ENCODE measurements at places on chromosomes 1 and 21.

DNA sequence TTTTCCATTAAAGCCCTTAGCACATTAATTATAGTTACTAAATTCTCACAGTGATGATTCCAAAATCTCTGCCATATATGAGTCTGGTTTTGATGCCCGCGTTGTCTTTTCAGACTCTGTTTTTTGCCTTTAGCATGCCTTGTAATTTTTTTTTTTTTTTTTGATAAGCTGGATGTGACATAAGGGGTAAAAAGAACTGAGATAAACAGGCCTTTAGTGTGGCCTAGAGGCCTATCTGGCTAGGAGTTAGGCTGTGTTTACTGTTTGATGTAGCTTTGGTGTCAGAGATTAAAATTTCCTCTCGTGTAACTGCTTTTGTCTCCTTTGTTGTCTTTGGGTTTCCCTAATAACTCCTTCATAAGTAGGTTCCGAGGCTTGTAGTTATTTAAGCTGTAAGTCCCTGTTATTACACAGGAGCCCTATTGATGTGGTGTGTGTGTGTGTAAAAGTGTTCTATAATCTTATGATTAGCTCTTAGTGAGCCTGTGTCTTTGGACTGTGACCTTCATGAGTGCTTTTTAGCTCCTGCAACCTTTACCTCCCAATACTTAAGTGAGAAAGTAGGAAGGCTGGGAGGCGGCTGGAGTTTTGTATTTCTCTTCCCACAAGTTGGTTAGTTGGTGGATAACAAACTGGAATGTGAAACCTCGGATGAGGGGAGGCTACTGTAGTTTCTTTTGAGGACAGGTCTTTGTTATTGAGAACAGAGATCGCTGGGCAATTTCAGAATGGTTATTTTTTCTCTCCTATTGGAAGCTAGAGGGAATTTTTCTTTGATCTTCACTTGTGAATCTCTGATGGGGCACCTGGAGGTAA lies 19.3 kb downstream of the HS2ST1 start:
- DNase-seq, result no peak

DNA sequence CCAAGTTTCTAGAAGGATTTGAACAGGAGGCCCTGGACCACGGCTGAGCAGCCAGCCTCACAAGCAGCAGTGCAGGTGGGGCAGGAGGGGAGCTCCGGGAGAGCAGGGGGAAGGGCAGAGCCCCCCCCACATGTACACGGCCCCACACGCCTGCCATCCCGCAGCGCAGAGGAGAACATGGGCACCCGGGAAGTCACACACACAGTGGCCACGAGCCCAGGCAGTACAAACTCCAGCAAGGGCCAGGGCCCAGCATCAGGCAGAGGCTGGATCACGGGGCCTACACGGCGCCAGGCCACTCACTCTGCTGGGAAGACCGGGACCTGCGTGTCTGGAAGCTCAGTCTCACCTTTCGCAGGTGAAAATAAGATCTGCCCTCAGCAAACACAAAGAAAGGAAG lies 5.2 kb downstream of the SUMO3 start:
- DNase-seq, result no peak

DNA sequence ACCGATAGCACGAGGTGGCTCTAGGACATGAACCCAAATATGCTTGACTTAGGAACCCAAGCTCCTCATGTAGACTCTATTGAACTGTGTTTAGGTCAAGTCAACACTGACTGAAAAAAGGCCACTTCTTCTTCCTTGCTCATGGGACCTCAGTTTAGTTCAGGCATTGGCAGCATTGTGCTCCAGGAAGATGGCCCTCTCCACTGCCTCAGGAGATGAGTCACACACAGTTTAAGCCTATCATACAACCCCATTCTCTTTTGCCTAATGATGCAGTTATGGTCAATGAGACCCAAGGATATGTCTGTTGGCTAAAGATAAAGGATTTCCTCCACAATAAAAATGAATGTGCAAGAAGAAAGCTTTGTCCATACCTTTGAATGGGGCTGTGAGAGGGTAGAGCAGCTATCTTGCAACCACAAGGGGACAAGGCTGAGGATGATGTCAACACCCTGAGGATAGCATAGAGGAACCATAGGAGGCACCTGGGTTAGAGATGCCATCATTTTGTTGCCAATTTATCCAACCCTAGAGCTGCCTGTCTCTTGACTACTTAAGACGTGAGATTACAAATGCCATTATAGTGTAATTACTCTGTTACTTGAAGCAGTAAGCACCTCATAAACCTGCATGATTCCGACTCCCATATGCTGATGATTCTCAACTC lies 3.0 kb upstream of the TRIM63 start:
- no peak for DNase-seq

DNA sequence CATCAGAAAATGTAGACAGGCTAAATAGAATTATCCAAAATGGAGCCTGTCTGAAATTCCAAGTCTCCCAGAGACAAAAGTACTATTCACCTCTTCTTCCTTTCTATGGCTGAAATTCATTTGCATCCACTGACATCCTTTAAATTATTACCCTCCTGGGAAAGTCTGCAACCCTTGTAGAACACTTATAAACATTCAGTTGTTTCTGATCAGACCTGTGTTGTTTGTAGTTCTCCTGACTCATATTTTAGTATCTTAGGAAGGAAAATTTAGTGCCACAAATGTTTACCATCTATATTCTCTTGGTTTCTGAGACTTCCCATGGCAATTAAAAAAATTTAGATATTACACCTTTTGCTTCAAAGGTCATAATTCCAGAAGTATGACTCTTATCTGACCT lies 69.6 kb upstream of the C1orf105 start:
- no peak for DNase-seq

DNA sequence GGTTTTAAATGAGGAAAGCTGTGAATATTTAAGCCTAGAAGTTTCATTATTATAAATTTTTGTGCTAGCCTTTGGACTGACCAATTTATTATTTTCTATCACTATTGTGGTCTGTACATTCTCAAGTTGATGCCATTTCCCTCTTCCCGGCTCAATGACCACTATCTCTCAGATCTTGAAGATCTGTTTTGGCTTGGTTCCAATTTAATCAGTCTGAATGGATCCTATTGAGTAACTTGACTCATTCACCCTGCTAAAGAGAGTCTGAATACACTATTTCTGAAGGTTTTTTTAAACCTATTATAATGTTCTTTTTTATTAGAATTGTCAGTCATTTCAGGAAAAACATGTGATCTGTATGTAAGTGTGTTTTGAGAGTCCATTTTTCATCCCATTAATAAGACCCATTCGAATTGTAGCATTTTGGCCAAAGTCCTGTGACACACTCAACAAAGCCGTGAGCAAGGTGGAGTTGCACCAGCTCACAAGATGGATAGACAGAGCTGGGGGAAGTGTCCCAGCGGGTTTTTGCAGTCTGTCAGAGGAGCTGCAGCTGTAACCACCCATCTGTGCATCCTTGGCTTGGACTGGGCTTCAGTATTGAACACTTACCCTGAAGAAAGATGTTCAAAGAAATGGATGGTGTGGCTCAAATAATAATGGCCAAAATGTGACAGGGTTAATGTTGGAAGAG lies 145.6 kb downstream of the NFIA start:
- no peak for DNase-seq

- DNase-seq, result no peak
Measured at GRCh38 chr1:119294199-119294598, 74.4 kb upstream of the HAO2 start.

DNA sequence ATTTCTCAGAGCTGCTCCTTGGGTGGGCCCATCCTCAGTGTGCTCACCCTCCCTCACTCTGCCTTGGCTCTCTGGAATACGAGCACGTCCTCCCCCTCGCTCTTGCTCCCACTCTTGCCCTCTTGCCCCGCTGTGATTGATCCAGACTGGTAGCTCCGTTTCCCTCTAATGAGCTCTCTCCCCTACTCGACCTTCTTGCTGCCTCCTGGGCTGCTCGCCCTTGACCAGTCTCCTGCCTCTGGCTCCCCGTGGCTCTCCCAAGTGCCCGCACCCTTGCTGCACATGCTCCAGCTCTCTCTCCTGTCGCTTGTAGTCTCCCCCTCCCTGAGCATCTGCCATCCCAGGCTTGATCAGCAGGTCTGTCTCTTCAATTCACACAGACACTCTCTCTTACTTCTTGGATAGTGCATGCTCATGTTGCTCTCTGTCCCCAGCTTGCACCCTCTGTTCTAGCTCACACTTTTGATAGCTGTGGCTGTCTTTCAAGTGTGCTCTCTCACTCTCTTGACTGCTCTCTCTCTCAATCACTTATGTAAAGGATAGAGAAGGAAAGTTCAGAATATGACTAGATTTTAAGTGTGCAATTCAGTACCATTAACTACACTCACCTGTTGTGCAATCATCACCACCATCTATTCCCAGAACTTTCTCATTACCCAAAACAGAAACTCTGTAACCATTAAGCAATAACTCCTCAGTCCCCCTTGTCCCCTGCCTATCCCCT lies 51.1 kb downstream of the PHC2 start:
- no peak for DNase-seq

GRCh38 chr1:231934797-231935196 lies 308.2 kb downstream of the DISC1 start:
- DNase-seq, result no peak

GRCh38 chr1:154848983-154849382 lies 21.1 kb downstream of the KCNN3 start:
- DNase-seq, result no peak

GRCh38 chr1:239237912-239238311 lies 148.5 kb upstream of the CHRM3 start:
- no peak for DNase-seq

- DNase-seq, result no peak
Measured at GRCh38 chr1:23196627-23197328, 20.5 kb downstream of the HTR1D start.

GRCh38 chr1:40014812-40015594 lies 25.5 kb upstream of the CAP1 start:
- no peak for DNase-seq

DNA sequence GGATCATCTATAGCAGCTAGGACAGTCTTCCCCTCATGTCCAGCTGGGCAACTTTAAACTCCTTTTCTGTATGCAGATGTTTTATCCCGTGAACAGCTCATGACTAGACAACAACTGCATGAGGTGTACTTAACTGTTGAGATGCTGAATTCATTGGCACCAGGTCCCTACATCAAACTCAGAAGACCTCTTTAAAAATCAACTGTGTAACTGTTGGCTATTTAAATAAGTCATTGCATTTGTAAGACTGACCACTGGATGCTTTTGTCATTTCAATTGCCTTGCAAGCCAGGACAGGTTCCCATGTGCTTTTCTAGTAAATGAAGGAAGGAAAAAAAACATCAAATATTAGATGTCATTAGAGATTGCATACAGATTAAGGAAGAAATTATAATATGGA lies 28.3 kb upstream of the GORAB start:
- DNase-seq, result no peak

- DNase-seq, result no peak
Measured at GRCh38 chr1:43908858-43909257, 24.7 kb upstream of the ARTN start.

GRCh38 chr1:20409971-20410370 lies 76.0 kb downstream of the CAMK2N1 start:
- DNase-seq, result no peak

- peak; percentile 46 for DNase-seq
Measured at GRCh38 chr1:19799230-19800075, at the start of gene TMCO4. TMCO4 (minus strand) TSS chr1:19799916; CDS start chr1:19780758, 19,158 bp downstream.

- no peak for DNase-seq
Measured at GRCh38 chr1:100387209-100387608, 34.9 kb downstream of the CDC14A start.

DNA sequence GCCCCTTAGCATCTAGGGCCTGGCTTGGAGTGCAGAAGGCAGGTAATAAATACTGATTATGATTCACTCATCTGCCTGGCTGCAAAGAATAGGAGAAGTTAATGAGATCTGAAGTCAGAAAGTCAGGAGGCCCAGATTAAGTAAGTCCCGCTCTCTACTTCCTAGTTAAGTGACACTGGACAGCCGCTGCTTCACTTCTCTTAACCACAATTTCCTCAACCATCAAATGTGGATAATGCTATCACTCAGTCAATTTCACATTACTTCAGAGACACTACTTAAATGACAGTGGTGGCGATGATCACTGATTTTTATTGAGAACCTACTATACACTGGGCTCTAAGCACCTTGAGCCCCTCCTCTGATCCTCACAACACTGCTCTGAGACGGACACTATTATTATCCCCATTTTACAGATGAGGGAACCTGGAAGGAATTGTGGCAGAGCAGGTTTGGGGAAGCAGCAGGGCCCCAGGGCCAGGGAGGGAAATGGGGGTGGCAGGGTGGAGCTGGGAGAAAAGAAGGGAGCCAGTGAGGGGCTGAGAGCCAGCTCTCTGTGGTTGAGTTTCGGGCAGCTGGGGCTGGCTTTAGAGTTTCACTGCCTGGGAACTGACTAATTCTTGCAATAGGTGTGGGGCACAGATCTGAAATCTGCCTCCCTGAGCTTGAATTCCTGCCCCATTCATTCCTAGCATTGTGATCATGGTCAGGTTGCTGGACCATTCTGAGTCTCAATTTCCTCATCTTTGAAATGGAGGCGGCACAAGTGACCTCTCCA lies 2.4 kb upstream of the E2F2 start:
- DNase-seq, result no peak

GRCh38 chr1:108043707-108044106 lies 78.7 kb upstream of the VAV3 start:
- DNase-seq, result no peak

DNA sequence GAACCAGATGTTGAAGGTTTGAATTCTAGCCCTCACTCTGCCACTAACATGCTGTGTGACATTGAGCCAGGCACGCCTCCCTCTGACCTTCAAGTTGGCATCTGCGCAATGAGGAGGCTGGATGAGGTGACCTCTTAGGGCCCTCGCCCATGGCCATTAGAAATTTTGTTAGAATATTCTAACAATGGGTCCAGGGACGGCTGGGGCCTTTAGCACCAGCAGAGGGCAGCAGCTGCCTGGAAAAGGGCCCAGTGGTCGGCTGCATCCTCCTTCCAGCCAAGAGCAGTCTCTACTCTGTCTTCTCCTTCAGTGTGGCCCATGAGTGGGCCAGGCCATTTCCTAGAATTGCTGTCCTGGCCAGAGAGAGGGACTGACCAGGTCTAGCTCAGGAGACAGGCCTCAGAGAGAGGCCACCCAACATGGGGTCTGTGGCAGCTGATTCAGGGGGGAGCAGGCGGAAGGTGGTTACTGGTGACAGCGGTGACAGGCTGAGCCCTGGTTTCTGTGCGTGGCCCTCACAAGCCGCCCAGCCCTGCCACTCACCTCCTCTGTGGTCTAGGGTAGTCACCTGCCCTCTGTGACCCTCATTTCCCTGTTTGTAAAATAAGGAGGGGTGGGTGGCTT lies 101.3 kb upstream of the ACTL8 start:
- no peak for DNase-seq

DNA sequence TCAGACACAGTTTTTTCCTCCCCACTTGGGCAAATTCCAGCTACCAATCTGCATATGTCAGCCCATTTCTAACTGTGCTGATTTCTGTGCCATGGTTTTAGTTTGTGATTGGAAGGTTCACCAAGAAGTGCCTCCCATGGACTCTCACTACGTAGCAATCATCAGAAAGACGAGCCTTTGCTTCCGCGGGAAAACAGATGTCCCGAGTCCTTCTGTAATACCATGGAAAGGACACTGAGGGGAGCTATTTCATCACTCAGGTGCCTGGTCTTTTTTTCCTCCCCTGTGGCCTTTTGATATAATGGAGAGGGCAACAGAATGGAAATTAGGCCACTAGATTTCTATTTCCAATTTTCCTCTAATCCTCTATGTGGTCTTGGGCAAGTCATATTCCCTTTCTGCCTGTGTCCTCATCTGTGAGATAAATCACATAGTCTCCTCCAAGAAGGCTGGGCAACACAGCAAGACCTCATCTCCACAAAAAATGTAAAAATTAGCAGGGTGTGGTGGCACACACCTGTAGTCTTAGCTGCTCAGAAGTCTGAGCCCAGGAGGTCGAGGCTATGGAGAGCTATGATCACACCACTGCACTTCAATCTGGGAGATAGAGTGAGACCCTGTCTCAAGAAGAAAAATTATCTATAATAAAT lies 24.8 kb downstream of the LEMD1 start:
- DNase-seq, result no peak

GRCh38 chr1:97163591-97164275 lies 442.1 kb downstream of the PTBP2 start:
- DNase-seq, result no peak

Data from activated CD4-positive, CD25-positive, alpha-beta regulatory T cell (primary cell).